Brain (organoid and tissue), 16 donors: ENCODE measurements at places on chromosomes 2 and 18.

DNA sequence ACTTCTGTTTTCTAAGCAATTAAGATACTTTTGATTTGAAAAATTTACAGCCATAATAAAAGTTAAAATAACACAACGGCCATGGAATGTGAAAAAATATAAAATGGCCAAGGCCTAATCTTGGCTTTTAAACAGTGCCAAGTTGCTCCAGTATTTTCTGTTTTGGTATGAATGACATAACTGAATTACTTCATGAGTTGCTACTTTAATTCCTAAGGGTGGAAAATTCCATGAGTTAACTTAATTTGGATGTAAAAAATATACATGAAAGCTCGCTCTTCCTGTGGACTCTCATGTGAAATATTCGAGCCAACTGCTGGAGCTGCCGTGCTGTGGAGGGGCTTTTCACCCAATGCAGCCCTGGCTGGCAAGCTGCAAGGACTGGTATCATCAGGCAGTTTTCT is 286.0 kb upstream of the CCDC68 start:
- DNase-seq: no peak

DNA sequence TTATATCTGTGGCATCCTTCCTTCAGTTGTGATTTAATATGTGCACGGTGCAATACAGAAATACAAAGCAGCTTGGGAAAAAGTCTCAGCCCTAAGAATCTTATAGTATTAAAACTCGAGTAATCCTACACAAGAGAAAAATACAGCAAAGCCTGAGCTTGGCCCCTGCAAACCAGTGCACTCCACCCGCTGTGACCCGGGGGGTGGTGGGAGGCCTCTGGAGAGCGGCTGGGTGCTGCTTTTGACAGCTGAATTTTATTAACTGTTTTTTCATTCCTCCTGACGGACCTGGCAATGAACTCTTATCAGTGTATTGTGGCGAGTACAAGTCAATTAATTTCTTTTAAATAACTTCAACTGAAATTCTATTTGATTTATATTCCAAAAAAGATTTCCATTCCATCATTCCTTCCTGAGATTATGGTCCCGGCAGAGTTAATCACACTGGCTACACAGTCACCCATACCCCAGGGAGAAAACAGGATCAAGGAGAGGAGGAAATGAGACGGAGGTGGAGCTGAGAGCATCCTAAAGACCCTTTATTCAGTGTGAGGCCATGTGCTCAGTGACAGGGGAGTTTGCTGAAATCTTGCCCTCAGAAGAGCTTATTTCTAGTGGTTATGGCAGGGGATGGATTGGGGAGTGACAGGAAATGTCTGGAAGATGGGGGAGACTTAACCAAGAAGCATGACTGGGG is 124.8 kb downstream of the KLHL29 start:
- no peak for DNase-seq

DNA sequence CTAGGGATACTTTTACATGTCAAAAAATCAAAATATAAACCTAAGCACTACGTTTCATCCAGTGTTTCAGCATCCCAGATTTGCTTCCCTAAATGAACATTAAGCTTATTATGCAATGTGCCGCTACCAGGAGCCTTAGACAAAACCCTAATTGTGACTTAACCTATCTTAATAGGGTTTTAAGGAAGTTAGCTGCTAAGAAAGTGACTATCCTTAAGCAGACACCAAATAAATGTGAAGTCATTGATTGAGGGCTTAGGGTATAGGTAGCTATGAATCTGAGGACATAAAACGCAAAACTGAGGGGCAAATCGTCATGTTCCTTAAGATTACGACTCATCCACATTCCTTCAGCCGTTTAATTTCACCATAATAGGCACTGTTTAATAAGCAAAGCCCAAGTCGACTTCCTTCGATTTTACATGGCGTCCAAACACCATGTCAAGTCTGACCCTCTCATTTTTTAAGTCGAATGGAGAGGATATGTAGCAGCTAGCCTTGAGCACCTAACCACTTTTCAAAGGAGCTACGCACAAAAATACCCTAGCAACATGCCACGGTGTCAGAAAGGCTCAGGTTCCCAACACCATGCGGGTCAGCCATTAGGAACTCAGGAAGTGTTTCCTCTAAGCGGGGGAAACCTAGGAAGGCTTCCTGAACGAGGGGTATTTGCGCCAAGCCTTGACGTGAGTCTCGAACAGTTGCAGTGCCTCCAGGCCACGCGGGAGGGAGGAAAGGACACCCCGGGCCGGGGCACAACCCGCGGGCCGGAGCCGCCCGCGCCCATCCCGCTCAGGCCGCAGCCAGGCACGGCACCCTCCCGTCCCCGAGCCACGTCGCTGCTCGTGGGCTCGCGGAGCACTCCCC is 1.0 kb downstream of the HDLBP start:
- DNase-seq: no peak

DNA sequence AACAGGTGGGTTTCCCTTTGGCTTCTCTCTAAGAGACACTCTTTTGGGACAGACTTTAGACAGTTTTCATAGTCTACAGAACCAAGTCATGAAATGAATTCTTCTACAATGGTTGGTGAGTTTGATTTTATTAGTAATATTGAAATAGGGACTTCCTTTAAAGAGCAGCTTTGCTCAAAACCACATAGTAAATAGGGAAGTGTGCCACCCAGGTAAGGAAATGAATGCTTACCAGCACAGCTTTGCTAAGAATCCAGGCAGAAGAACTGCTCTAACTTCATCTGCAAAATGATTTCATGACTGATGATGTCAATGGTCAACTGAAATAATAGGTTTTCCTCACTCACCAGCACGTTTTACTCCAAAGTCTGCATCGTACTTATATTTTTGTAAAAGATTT is 89.2 kb downstream of the NYAP2 start:
- no peak for DNase-seq

GRCh38 chr18:31206071-31206470 is 43.4 kb upstream of the DSC1 start:
- no peak for DNase-seq

GRCh38 chr2:39524061-39524460 is 87.0 kb upstream of the MAP4K3 start:
- no peak for DNase-seq

DNA sequence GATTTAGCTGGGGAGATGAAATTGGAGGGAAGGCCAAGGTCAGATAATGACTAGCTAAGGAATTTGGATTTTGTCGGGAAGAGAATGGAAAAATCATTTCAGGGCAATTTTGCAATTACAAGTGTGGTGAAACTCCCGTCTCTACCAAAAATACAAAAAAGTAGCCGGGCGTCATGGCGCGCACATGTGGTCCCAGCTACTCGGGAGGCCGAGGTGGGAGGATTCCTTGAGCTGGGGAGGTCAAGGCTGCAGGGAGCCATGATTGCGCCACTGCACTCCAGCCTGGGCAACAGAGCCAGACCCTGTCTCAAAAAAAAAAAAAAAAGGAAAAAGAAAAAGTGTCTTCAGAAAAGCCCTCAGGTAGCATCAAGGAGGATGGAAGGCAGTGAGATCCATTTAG is 1.2 kb upstream of the TXNL1 start:
- DNase-seq: no peak

DNA sequence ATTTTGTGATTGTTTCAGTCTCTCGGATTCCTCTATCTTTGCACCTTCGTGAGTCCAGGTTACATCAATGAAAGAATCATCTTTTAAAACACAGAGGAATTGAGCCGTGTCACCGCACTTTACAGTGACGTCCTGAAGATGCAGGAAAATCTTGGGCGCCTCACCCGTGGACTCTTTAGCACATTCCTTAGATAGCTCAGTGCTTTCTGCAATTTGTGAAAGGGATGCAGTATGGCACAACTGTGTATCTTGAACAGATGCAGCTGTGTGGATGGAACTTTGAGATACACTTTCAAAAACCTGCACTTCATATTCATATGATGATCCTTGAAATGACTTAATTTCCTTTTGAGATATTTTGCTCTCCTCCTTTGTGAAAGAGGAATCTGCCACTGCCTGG is 50.9 kb downstream of the TTN start:
- no peak for DNase-seq

DNA sequence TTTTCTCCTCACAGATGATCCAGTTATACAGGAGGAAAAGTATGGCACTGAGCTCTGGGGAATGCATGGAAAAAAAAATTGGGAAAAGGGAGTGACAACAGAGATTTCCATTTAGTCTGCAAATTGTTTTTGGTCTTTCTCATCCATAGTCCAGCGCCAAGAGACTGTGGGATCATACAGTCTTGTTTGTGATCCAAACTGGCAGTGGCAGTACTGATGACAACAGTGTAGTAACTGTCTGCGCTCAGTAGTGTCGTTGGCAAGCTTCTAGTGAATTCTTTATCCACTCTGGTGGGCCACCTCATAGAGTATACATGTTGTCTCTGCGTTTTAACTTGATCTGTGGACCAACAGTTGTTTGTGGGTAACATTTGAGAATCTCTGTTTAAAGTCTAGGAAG is 37.9 kb downstream of the GALNT1 start:
- DNase-seq: peak; percentile 22

DNA sequence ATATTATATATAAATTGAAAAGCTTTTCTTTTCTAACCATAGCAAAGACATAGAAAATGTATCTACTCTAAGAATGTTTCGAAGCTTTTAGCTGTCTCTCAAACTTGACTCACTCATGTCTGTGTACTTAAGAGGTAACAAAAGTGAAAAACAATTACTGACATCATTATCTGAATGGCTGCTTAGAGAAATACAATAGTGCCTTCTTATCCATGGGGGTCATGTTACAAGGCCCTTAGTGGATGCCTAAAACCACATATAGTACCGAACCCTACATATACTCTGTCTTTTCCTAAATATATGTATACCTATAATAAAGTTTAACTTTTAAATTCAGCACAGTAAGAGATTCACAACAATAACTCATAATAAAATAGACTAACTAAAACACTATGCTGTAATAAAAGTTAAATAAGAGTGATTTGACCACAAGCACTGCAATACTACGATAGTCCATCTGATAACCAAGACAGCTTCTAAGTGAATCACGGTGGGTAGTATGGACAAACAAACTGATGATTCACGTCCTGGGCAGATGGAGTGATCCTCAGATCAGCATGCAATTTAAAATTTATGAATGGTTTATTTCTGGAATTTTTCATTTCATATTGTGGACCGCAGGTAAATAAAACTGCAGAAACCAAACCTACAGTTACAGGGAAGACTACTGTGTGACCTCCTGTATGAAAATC is 246.2 kb downstream of the XIRP2 start:
- DNase-seq: no peak

DNA sequence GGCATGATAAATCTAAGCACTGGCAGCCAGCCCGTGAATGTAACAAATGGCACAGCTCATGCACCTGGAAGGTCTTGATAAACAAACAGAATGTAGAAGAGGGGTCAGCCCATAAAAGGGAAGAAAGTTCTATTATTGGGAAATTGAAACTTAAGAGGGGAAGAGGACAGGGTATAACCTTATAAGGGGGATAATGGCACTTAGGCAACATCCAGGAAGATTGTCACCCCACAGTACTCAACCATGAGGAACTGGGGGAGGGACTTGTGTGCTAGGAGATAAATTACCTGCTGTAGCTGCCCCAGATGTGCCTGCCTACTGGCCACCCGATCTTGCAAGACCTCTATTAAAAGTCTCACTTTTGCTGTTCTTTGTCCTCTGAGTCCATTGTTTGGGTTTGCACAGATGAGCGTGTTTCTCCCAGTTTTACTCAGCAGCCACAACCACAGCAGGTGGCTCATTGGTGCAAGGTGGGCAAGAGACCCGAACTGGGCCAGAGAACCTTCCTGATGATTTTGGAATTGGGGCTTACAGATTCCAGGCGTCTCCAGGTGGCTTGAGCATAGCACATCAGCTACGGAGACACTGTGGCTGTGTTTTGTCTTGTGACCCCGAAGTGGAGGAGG is 79.0 kb upstream of the TAF1B start:
- DNase-seq: no peak

DNA sequence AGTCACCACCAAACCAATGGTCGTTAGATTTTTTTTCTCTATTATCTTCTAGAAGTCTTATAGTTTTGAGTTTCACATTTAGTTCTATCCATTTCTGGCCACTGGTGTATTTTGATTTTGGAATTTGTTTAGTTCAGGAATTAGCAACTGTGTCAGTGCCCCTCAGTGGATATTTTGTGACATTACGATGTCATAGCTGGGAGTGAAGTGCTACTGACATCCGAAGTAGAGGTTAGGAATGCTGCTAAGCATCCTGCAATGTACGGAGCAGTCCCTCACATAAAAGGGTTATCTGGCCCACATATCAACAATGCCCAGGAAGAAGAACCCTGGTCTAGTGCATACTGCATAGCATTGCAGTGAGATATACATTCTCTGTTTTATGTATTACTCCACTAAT is 157.4 kb upstream of the RGPD4 start:
- no peak for DNase-seq
